ENCODE measurements at places on chromosomes 1 and 21.

DNA sequence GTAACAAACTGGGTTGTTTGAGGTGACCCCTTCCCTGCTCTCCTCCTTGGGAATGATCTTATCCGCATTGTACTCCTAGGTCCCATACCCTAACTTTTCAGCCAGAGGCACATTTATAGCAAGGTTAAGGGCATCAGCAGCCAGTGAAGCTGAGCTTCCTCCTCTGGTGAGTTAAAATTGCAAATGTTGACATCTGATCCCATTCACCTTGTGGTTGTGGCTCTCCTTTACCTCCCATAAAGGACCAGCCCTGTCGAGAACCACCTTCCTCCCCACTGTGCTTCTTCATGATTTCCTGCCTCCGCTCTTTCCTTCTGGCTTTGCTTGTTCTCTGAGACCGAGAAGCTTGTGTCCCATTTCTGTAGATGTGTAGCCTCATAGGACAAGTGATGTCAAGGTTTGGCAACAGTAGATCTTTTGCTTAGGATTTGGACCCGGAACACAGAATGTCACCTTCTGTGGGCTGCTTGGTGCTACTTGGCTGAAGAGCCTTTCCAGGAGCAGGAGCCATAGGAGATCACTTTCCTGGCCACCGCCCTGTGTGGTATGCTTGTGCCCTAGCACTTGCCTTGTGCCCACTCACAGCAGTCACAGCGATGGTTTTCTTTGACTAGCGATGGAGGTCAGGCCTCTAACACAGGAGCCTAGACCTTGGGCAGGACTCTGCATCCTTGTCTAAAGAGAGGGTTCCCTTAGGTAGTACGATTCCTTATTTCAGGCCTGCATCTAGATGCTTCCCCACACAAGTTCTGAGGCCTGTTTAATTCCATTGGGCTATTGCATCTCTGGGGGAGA is 18.8 kb downstream of the SZRD1 start:
- no peak for DNase-seq

GRCh38 chr1:234943836-234944402 is 184.7 kb downstream of the TOMM20 start:
- DNase-seq, result no peak

DNA sequence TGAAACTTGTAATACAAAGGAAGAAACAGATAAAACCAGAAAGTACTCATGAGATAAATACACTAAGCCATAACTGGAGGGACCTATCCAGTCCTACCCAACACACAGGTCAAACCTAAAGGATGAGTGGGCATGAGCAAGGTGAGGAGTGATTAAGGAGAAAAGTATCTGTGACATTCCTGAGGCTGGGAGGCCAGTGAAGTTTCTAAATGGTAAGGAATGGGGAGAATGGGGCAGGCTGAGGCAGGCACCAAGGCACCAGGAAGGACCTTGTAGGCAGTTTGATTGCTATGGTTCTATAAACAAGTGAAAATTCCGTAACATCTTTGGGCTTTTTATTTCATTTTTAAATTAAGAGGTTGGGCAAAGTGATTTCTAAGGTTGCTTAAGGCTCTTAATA is 10.4 kb downstream of the DDX59 start:
- DNase-seq, result no peak

DNA sequence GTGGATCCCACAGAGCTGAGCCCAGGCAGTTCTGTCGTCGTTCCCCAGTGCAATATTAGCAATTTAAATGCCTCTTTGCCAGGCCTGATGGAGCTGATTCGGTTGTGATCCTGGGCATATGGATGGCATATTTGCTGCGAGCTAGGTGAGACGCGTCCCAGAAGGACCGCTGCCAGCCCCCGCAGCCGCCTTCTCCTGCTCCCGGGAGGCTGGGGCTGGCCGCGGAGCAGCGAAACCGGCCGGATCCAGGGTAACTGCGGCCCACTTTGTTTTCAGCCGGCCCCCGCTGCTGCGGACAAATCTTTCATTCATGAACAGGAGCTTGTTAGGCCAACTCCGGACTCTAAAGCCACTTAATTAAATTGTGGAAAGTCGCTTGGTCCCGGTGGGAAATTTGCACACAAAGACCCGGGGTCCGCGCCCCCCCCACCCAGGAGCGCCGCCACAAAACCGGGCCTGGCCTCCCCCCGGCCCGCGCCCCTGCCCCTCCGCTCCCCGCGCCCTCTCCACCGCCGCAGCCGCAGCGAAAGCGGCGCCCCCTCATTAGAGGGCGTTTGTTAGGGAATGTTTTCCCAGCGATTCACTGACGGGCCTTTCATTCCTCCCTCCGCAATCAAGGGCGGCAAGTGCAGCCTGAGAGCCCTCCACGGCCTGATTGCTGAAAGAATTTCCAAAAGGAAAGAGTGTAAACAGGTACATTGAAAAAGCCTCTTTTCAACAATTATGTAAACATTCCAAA is 383.3 kb downstream of the RRAGC start:
- DNase-seq, result no peak

DNA sequence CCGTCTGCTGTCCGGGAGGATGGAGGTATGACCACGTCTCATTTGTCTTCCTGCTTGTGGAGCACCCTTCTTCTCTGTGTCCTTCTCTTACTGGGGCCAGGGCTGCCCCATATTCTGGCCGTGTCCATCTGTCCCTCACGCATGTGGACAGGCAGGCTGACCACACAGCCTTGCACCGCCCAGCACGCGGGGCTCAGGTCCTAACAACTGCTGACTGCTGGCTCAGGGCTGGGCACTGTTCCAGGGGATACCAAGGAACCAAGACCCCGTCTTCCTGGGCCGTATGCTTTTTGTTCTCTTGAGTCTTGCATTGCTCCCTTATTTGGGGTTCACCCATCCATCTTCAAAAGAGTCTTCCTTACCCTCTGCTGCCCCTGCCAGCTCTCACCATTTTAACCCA is 17.5 kb upstream of the SPSB1 start:
- no peak for DNase-seq

DNA sequence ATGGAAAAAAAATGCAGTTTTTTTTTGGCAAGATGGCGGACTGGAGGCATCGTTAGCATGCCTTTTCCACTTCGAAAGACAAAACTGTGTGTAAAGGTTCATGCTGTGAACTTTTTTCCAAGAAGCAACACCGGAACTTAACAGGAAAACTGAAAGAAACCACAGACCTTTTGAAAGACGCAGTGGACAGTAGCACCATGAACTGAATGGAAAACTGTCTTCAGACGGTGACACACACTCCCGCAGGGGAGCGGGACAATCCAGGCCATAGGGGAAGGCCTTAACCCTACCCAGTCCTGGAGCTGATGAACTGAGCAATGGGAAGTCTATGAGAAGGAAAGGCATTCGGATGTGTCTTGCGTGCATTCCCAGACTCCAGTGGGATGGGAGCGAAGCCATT is 54.9 kb downstream of the NEK7 start:
- DNase-seq, result no peak
